Stimulated activated CD4-positive, alpha-beta T cell treated with anti-CD3 and anti-CD28 coated beads, Interleukin-12 subunit alpha, Interleukin-12 subunit beta, amount 100 ng/mL, for 24 hours (primary cell): ENCODE measurements at places on chromosomes 6 and 20.

DNA sequence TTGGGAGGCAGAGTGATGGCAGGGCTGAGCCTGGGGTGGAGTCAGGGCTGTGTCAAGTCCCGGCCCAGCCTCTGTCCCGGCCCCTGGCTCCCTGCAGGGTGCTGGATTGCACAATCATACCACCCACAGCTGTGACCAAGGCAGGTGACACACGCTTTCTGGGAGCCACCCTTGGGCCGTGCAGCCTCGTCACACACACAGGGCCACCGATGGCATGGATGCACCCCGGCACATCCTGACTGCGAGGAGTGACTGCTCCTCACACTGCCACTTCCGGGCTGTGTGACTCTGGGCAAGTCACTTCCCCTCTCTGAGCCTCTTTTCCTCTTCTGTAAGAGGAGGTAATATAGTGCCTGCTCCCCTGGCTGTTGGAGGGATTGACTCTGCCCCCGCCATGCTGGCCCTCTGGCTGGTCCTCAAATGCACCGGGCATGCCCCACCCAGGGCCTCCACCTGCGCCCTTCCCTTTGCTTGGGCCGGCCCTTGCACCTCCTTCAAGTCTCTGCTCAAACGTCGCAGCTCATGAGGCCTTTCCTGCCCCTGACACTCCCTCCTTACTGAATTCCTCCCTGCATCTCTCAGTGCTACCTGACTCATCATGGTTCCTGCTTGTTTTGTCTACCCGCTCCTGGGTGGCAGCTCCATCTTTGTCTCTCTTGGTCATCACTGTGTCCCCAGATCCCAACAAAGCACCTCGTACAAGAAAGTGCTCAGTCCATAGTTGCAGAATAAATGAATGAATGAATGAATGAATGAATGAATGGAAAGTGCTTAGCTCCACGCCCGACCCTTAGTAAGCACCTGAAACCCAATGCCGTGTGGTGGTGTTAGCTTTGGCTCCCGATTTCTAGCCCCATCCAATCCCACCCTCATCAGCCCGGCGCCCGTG is 93.5 kb downstream of the CEBPB start:
- no peak for DNase-seq

DNA sequence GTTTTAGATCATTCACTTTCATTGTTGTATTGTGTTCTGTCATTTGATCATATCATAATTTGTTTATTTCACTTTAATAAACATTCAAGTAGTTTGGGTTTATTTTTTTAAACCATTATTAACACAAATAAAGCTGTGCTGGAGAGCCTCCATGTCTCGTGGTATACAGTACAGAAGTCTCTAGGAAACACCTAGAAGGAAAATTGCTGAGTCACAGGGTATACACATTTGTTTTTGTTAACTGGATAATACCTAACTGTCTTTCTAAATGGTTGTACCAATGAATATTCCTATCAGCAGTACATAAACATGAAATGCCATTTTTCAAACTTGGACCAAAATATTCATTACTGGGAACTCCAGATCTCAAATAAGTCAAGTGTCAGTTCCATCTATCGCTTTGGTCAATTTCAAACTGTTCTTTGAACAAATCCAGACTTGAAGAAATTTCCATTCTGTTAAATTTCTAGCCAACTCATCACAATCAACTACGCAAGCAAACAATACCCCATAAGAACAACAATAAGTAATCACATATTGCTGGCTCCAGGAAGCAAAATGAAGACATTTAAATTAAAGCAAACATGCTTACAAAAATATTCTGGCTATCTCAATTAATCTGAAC is 138.1 kb downstream of the ATXN1 start:
- DNase-seq: no peak

GRCh38 chr6:99219788-99220187 is 129.7 kb downstream of the FAXC start:
- no peak for DNase-seq

DNA sequence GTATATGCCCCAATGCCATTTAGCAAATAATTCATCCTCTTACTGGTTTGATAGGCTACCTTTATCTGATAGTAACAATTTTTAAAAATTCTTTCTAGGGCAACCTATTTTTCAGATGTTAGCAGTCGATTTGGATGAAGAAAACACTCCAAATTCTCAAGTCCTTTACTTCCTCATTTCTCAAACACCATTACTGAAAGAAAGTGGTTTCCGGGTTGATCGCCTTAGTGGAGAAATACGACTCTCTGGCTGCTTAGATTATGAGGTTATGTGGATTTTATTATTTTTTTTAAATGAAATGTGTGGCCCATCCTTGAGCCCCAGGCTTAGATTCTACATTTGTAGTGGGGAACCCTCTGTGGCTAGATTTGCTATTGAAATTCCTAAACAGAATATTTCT is 26.3 kb downstream of the CDH26 start:
- DNase-seq: no peak

DNA sequence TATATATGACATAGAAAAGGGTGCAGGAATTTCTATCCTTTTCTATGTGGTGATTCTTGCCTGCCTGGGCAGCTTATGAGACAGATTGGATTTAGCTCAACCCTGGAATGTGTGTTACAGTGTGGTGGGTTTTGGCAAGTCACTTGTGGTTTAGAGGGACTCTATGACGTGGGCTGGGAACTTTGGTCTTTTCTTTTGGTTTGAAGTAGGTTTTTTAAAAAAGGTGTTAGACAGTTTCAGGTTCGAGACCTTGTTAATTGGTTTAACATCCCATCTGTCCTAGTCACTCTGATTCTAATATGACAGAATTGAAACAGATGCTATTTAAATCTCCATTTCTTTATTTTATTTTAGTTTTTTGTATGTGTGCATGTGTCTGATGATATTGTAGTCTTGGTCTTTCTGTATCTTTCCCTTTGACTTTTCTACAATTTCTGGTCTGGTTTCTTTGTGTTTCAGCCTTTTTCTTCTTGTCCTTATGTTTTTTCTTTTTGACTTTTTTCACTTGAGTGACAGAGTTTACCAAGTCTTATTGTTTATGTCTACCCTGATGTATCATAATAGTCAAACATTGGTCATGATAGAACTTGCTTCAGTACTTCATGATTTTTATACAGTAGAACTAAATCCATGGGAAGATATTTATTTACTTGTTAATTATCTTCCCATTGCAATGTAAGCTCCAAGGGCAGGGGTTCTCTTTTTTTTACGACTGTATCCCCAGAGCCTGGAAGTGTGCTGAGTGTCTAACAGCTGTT is 174.3 kb downstream of the CDKAL1 start:
- peak; percentile 28 for DNase-seq

GRCh38 chr6:7763881-7764280 is 38.0 kb downstream of the BMP6 start:
- no peak for DNase-seq

DNA sequence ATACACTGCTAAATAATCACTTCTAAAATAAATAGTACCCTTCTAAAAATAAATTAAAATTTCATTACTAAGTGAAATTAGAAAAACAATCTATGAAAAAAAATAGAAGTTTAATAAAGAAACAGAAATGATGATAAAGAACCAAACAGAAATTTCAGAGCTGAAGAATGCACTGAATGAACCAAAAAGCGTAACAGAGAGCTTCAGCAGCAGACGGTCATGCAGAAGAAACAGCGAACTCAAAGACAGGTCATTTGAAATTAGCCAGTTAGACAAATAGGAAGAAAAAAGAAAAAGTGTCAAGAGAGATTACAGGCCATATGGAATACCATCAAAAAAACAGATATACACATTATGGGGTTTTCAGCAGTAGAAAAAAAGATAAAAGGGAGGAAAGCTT is 706.7 kb downstream of the TBC1D32 start:
- no peak for DNase-seq
